Cortex of kidney (tissue), 1 donor: ENCODE measurements at places on chromosomes 16 and 17.

DNA sequence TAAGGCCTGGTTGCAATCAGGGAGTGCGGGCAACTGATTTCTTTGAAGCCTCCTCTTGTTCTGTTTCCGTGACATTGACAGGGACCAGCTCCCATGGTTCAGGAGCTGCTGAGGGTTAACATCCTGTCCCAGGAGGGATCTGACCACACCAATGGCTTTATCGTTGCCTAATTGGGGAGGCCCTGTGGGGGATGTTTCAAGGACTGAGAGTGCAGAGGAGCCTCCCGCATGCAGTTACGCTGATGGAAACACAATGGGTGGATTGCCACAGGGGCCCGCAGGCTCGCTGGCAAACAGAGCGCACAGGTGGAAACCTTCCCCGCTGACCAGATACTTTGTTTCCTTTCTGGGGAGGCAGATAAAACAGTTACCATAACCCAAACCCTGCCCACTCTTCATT lies 23.8 kb upstream of the ABCC1 start:
- DNase-seq, result no peak

DNA sequence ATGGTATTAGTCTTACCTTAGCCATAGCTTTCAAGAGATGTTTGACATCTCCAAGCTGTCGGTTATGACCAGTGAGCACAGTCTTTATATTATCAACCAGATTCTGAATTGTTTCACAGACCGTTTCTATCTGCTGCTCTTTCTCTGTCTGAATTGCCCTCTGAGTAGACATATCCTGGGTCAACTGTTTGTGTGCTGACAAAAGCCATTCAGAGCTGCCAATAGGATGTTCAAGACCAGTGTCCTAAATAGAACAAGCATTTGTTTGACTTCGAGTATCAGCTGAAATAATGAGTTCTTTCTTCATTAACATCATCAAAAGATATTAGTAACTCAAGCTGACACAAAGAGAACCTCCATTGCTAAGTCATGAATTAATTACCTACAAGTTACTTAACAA lies 14.9 kb upstream of the ARL6IP1 start:
- no peak for DNase-seq

DNA sequence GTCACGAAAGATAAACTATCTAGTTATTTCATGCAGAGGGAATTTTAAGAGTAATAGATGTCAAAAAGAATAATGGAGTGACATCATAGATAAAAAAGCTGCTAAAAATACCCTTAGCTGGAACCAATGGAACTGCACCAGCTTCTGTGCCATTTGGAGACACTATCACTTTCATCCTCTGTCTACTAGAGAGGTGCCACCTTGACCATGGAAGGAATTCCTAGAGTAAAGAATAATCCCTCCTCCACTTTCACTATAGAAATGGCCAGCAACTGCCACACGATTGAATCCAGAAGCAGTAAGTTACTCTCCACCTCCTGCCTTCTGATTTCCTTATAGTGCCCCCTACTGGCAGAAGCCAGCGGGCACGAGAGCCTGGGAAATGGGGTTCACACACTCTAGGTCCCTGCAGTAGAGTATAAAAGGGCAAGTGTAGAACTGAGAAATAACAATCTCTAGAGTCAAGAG lies 2.8 kb upstream of the ALDH3A2 start:
- DNase-seq, result no peak

DNA sequence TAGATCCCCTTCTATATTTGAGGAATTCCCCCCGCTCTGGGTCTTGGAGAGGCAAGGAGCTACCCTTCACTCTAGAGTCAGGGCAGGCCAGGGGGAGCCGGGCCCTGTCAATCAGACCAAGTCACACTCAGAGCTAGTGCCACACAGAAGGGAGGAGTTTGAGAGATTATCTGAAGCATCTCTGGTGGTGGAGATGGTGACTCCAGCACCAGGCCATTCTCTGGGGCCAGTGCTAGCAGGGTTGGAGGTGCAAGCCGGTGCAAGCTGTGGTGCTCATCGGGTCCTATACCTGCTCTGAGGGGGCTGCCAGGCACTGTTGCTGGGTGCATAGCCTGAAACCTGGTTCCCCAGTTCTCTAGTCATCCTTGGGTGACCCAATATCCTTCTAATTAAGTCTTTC lies 201.2 kb downstream of the COPRS start:
- DNase-seq, result no peak

DNA sequence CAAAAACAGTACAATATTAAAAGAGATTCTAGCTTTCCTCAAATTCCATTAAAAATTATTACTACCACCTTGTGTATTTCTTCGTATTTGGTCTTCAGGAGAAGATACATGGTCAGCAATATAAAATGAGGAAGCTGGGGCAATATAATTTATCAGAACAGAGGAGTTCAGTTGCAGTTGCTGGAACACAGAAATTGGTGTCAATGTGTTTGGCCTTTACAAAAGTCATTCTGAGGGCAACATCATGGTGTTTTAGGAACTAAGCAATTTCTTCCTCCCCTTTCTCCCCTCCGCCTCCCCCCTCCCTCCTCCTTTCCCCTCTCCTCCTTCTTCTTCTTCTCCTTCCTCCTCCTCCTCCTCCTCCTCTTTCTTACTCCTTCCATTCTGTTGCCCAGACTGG lies 102.1 kb downstream of the YPEL2 start:
- no peak for DNase-seq

GRCh38 chr17:3980381-3981014 lies 16.3 kb upstream of the ATP2A3 start:
- DNase-seq, result no peak

- no peak for DNase-seq
Measured at GRCh38 chr16:68219725-68220351, 16.1 kb downstream of the ESRP2 start.

DNA sequence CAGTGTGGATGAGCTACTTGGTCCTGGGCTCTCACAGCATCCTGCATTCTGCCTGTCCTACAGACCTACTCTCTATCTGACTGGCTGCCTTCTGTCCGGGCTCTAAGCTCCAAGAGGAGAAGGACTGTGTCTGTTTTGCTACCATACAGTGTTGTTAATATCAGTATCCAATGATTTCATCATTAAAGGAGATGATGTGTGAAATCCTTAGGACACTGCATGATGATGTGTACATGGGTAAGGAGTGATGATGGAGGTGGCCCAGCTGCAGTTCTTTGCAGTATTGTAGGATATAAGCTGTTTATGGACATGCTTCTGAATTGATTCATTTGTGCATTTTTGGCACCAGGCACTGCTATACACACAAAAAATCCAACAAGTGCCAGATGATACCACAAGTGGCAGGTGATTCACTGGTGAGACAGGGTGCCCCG lies 536.9 kb upstream of the CDH11 start:
- no peak for DNase-seq

- no peak for DNase-seq
Measured at GRCh38 chr17:36679815-36680467, 78.6 kb downstream of the MRM1 start.

DNA sequence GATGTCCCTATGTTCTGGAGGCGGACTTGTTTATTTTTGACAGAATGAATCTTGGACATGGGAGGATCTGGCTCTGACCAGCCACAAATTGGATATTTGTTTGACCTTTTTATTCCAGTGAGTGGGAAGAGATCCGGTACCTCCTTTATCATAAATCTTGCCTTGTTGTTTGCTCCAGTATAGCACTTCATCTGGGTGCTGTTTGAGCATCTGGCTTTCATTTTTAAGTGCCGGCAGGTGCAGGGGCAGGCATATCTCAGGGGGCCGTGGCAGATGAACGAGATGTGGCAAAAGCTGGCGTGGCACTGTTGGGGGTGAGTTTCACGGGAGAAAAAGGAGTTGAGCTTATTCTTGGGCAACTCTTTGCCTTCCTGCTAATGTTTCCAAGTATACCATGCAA lies 37.8 kb downstream of the MSI2 start:
- no peak for DNase-seq

DNA sequence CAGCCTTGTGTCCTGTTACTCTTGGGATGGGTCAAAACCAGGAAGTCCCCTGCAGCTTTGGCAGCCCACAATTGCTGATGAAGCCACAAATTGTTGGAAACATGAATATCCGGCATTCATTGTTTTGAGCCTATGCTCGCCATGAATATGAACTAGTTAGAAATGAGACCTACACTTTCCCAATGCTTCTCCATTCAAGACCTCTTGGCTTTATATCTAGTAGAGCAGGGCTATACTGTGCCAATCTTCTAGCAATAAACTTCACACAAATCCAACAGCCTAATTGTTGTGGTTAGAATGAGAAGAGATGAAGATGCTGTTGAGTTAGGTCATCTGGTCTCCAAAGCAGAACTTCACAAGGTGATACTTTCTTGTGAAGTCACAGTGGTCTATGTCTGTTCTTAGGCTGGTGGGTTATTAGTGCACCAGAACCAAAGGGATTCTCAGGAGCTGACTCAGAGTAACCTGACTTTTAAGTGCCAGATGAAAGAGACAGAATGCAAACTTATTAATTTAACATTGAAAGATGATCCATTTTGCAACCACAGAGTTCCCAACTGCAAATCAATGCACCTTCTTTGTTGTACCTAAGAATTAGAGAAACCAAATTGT lies 13.7 kb upstream of the KRT23 start:
- DNase-seq, result no peak

DNA sequence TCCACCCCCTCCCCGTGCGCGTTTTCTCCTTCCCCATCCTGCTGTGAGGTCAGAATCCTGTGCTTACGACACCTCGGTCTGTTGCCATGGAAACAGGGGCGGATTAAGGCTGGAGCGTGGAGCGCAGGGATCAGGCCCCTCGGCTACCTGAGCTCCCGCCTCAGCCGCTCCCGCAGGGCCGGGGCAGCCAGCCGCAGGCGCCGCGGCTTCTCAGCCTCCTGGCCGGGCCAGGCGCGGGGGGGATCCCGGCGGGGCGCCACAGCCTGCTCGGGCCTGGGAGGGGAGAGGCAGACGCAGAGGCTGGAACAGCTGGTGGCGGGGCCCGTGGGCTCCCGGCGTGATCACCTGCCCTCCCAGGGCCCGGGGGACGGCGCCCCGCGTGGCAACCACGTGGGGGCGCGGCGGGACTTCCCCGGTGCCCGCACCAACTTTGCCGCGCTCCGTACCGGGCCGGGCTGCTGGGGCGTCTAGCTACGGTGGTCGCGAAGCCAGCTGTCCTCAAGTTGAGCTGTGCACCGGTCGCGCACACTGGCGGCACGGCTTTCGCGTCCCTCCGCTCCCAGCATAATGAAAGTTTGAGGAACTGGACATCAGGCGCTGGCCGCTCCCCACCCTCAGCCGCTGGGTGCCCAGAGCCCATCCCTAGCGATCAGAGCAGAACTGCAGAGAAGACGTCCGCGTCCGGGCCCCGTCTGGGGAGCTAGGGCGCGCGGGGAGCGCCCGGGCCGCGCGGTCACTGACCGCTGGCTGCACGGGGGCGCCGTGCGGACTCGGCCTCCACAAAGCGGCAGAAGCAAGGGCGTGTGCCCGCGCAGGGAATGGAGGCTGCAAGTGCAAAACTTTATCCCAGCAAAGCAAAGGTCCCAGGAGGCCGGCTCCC lies 1.2 kb downstream of the RTN4RL1 start:
- no peak for DNase-seq

DNA sequence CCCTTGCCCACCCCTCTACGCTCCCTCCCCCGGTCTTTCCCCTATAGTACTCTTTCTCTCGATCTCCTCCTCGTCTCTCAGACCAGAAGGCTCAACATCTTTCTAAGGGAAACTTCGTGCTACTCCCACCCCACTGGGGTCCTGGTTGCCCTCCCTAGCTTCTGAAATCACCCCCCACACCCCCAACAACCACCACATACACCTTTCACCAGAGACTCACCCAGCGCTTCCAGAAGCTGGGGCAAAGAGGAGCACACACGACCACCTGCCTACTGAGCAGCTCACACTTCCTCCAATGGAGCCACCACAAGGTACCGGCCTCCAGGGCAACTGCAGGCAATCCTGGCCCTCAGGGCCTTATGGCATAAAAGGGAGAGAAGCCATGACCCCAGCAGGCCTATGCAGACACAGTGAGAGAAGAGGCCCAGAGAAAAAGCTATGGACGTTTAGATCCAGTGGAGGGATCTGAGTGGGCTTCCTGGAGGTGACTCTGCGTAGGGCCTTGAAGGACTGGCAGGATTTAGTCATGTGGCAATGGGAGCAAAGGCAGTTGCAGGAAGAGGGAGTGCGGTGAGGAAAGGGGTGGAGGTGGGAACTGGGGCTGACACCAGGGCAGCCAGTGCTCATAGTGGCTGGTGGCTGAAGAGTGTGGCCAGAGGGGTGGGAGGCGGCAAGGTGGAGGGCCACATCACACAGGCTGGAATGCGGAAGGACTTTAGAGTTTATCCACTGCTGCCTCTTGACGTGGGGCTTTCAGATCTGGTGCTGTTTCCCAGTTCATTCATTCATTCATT lies 12.1 kb upstream of the TMEM92 start:
- DNase-seq, result no peak

DNA sequence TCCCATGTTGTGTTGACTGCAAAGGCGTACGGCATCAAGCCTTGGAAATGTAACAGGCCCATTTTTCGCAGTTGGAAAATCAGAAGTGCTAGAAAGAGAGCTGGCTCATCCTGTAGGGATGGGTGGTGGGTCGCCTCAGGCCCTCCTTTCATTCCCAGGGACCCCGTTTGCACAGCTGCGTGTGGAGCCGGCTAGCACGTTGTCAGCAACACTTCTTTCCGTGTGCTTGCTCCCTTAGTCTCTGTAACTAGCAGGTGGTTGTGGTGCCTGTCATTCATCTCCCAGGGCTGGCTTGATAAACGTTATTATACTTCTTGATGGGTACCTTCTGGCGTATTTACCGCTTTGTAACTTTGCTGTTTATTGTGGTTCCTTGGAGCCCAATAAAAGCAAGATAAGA lies 239.0 kb upstream of the CACNG5 start:
- DNase-seq, result no peak

DNA sequence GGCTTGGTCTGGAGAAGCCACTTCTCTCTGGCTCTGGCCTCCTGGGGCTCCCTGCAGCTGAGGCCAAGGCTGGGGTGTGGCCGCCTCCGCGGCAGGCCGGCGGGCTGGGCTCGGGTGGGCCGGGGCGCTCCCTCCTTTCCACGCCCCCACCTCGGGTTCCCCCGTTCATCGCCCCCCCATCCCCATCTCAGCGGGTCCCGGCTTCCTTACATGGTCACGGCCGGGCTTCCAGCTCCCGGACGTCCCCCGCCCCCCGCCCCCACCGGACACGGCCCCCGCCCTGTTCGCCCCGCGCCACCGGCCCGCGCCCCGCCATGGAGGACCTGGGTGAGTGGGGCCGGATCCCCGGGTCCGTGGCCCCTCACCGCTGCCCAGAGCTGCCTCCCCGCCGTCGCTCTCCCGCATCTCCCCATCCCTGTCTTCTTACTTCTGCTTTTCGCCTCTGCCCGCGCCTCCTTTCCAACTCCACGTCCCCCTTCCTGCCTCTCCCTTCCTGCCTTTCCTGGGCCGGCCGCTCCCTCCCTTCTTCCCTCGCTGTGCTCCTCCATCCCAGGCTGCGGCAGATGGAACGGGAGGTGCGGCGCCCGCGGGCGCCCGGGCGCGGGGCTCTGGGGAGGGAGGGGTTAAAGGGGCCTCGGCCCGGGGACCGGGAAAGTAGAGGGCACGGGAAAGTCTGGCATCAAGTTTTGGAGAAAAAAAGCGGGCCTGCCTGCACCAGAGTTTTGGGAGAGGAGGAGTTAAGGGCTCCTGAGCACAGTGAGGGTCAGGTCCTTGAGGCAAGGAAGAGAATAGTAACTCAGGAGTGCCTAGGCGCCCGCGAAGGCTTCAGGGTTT lies at the start of gene TGFB1I1:
Gene TGFB1I1 (plus strand): TSS at position 278 of the 834 bp plus-strand sequence. CDS start 37 bp downstream, at position 315.
- no peak for DNase-seq
